ENCODE measurements at places on chromosomes 1 and 21. TPM values are rescaled to one million over a fixed set of nuclear protein-coding genes. Genes with fewer than 3 reads are reported as not detected.
A peak's percentile ranks its signal among the peaks of the same experiment; 100 is the strongest.

NECTIN4 gene
- polyA plus RNA-seq: 9.1 TPM

- peak; percentile 46 for DNase-seq
Observed at GRCh38 chr1:36553591-36554322, 71.0 kb upstream of the CSF3R start.

DNA sequence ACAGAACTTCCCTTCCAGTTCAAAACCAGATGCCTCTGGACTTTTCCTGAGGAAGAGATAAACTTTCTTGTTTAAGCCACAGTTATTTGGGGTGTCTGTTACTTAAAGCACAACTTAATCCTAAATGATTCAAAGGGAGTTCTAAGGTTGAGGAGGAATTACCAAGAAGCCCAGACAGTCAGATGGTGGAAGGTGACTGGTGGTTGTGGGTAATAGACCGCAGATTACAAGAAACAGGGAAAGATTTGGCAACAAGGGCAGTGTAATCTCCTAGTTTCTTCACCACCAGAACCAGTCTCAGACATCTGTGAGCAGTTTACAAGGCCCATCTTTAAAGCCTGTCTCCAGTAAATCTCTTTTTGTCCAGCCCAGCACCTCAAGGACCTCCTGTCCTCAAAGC lies 130.1 kb upstream of the CTTNBP2NL start:
- no peak for DNase-seq

DNA sequence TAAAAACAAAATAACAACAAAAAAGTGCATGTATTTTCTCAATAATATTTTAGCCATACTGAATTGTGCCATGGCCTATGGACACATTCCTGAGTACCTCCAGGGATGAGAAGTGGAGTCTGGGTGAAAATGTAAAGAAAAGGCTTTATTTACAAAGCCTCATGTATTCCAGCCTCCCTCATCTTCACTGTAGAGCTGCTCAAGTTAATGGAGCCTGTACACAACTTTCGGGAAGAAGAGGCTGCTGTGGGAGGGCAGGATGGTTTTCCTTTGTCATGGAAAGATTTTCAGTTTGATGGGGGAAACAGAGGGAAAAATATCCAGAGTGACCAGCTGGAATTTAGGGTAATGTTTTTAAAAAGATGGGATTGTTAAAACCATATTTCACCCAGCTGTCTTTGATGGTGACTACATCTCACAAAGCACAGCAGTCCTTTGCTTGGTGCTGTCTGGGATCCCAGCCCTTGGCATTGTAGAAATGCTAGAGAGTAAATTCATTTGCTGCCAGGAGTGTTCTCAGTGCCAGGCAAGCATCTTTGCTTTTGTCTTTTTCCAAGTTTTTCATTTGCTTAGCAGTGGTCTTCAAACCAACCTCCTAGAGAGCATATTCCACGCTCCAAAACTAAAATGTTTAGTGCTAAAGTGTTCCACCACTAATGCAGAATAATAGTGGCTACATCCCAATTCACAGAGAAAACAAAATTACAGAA lies 54.9 kb downstream of the DPT start:
- no peak for DNase-seq

AMY1B gene
- 0.45 TPM for polyA plus RNA-seq

All from right lung (tissue), 10 donors.